ENCODE measurements at places on chromosomes 12 and 14. TPM values are rescaled to one million over a fixed set of nuclear protein-coding genes. Genes with fewer than 3 reads are reported as not detected.

- DNase-seq, result no peak
These were observed 50.5 kb downstream of the HSPB8 start for GRCh38 chr12:119229205-119229604.

GRCh38 chr12:33247625-33248024, 192.0 kb downstream of the SYT10 start:
- DNase-seq, result no peak

DNA sequence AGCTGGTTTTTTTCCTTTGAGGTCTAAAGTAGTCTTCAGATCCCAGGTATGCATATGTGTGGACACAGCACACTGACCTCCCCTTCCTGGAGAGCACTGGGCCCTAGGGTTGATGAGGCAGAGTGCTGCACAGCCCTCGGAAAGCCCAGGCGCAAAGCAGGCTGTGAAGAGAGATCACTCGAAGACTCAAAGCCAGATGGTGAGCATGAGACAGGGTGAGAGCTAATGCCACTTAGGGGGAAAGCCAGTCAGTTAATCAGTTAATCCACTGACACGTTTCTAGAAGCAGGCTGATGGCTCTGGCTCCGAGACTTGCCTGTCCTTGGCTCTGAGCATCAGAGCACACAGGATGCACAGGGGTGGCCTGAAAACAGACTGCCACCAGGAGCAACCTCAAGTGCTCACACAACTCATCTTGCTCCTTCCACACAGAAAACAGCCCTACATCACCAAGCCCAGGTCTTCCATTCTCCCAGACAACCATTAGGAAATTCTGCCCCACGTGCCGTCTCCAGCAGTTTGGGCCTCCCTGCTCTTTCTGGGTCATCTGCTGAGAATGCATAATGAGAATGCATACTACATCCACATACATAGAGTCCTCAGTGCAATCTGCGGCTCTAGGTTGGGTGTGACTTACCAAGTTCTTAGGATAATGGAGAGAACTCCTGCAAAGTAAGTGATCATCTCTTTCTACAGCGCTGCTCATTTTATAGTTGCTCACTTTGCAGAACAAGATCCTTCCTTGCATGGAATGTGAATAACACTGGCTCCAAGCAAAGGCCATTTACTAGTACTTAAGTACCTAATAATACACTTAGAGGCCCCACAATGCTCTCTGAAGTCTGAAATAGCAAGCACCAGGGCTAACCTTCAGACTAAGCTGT, 12.0 kb downstream of the AQP6 start:
- DNase-seq, result no peak

The EML5 gene
- total RNA-seq, result 0.52 TPM

The SLC5A8 gene
- 0.12 TPM for total RNA-seq

- no peak for DNase-seq
These were observed 290.9 kb downstream of the PPFIA2 start for GRCh38 chr12:81468206-81468605.

All from Calu3 (cell line).